Activated T-cell treated with anti-CD3 and anti-CD28 coated beads, Interleukin-2, amount 50 U/mL, for 1 hour (primary cell): ENCODE measurements at places on chromosomes 5 and 9.
A peak's percentile ranks its signal among the peaks of the same experiment; 100 is the strongest.

DNA sequence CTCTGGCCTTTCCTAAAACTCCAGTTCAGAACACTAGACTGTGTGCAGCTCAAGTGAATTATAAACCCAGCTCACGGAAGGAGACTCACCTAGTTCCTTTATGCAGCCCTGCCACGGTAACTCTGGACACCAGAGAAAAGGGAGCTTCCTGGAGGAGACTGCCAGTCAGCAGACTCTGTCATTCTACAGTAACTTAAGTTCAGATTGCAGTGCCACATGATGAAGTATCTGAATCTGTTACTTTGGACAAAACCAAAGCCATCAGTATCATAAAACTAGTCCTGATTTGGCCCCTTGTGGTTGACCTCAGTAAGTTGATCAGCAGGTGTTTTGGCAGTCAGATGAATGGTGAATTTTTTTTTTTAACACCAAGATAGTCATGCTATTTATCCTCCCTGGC is 2.7 kb downstream of the MTRR start:
- no peak for DNase-seq

DNA sequence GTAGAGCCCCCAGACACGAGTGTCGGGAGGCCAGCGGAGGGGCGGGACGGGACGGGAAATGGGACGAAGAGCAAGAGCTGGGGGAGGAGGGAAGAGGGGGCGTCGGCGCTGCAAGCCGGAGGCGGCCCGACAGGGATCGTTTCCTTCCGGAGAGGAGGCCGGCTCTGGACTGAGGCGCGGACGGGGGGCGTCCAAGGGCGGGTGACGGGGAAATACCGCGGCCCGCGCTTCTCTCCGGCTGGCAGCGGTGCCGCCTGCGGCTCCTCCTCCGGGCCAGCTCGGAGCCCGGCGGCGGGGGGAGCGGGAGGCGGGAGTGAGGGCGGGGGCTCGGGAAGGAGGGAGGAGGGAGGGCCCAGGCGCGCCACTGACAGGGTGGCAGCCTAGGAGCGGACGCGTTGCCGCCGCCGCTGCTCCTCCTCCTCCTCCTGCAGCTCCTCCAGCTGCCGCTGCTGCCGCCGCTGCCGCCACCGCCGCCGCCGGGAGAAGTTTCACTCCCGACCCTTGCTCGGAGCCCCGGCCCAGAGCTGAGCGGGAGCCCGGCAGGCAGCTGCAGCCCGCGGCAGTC is at the start of gene CHSY3:
Gene CHSY3 (plus strand): TSS at position 364 of the 565 bp plus-strand sequence.
- peak; percentile 26 for DNase-seq

- DNase-seq: no peak
Observed at GRCh38 chr5:171080186-171080938, 218.5 kb downstream of the RANBP17 start.

DNA sequence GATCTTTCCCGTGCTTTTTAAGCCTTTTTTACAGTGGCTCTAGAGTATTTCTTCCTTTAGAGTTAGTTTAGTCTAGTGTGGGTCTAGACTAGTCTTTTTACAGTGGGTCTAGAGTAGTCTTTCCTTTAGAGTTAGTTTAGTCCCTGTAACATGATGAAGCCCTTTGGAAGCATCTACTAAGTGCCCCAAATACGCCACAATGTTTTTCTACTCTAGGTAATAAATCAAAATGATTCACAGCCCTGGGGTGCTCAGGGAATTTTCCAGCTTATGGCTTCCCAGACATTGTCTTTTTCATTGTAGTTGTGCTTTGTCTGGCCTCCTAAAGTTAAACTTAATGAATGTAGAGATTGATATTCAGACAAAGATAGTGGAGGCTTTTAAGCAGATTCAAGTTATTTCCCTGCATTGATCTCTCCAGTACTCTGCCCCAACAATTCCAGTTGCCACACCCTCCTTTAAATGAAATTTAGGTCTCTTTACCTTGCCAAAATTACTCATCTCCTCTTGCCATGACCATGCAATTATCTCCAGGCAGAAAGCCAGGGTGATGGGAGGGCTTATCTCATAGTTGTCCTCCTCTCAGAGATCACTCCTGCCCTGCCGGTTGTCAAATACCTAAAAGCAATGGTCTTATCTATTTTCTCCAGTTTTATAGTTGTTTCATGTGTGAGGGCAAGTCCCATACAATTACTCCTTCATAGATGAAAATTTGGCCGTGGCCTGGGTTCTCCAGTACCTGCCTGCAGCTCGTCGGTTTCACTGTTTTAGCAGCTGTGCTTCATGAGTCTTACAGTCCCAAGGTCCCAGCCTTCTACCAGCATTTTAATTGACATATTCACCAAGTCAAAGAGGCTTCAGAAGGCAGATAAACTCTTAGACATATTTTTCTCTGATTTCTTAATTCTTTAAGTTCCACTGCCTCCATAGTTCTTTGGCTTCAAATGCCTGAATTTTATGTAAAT is 794.0 kb upstream of the COX7C start:
- no peak for DNase-seq

DNA sequence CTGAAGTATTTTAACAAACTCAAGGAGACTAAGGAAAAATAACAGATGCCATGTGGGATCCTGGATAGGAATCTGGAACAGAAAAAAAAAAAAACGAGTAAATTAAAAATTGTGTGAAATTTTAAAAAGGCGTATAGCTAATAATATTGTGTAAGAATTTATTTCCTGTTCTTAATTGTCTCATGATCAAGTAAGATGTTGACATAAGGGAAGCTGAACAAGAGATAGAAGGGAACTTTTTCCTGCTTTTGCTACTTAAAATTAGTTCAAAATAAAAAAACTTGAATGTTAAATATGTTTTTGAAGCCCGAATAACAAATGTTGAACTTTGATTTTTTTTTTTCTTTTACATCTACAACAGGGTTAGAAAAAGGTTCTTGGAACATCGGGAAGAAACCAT is 10.5 kb downstream of the SNAPC3 start:
- DNase-seq: no peak

GRCh38 chr9:71984403-71984802 is 73.0 kb downstream of the C9orf85 start:
- no peak for DNase-seq

DNA sequence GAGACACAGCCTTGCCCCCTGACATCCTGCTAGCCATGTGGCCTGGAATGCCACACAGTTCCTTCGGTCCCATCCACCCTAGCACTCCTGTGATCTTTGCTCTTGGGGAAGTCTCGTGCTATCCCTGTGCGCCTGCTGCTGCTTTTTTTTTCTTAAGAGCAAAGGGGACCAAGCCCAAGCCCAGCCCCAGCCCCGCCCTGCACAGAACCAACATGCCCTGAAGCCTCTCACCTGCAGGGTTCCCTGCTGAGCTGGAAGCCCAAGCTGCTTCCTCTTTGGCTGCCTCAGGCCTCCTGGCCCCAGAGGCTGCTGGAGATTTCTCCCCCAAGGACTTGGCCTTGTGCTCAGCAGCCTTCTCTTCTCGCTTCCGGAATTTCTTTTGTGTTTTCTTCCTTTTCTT is 1.8 kb downstream of the SURF6 start:
- no peak for DNase-seq

- no peak for DNase-seq
Observed at GRCh38 chr5:162434281-162434680, 366.7 kb downstream of the GABRG2 start.

- DNase-seq: no peak
Observed at GRCh38 chr9:19445452-19445851, 36.6 kb downstream of the ACER2 start.

GRCh38 chr5:59007460-59008063 is 424.7 kb downstream of the RAB3C start:
- DNase-seq: no peak

GRCh38 chr9:5582835-5583195 is 46.1 kb upstream of the RIC1 start:
- peak; percentile 24 for DNase-seq

DNA sequence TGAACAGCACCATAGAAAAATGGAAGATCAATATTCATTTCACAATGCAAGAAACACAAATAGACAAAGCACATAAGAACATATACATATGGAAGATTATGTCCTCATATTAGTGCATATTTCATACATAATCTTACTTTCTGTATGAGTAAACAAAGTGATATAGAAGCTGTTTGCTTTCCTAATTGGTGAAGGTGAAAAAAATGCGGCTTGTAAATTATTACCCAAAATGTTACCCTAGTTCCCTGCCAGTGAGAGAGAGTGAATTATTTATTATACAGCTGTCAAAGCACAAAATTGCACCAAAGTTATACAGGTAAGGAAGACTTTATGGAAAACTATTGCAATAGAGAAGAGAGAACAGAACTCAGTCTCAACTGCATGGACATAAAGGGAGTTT is 1485.0 kb upstream of the CDH9 start:
- no peak for DNase-seq
